ENCODE measurements at places on chromosomes 3 and 15.

DNA sequence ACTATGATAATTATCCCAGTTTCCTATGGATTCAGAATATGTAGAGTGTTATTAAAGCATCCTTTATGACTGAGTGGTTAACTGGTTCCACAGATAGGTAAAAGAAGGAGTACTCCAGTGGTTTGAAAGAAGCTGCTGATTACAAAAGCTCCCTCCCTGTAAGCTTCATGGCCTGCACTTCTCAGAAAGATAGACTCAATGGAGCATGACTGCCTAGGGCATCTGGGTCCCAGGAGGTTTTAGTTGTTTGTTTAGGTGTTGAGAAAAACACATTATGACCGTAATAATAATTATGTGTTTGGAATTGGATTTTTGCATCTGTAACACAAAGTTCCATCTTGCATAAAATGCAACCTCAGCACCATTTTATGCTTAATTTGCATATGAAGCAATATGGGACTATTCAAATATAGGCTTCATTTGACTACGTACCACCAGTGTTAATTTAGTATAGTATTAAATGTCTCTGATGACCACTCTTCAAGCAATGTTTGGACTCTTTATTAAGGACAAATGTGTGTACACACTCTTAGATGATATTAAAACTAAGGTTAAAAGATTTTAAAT, 121.1 kb downstream of the ROBO2 start:
- DNase-seq = no peak

- peak; percentile 96 for DNase-seq
Measured at GRCh38 chr15:39782441-39783138, at the start of gene FSIP1. TSS of gene FSIP1 (minus strand) at chr15:39782841. CDS start at chr15:39776524, 6,317 bp downstream.

- no peak for DNase-seq
Measured at GRCh38 chr15:99090938-99091337, 13.9 kb upstream of the SYNM start.

DNA sequence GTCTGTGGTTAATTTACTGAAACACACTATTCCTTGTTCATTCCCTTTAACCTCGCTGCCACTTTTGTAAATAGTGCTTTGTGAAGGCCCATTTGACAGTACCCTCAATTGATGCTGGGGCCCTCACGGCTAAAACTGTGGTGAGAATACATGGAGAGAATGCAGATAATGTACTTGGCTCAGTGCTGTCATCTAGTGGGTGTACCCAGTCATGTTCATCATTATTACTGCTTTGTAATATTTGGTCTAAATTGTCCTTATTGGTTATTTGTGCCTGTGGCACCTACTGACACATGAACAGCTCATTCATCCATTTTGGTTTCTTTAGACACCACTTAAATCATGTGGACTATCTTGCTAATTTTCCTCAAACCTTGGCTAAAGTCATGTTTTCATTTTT, 543.6 kb downstream of the EDEM1 start:
- no peak for DNase-seq

- DNase-seq = no peak
Measured at GRCh38 chr15:52466134-52466701, 62.5 kb downstream of the MYO5A start.

GRCh38 chr3:103513003-103513402, 1078.2 kb downstream of the ZPLD1 start:
- DNase-seq = no peak

GRCh38 chr15:74383695-74384565, 16.5 kb upstream of the CYP11A1 start:
- DNase-seq = no peak

- peak; percentile 72 for DNase-seq
Measured at GRCh38 chr3:160707187-160707794, 30.3 kb downstream of the ARL14 start.

- DNase-seq = no peak
Measured at GRCh38 chr15:94177112-94177511, 54.2 kb upstream of the MCTP2 start.

GRCh38 chr3:192061426-192061825, 600.5 kb downstream of the PYDC2 start:
- DNase-seq = no peak

GRCh38 chr15:41689834-41690233, 29.6 kb downstream of the MGA start:
- no peak for DNase-seq

- no peak for DNase-seq
Measured at GRCh38 chr3:52398670-52399081, 46.2 kb downstream of the SEMA3G start.

- DNase-seq = peak; percentile 43
Measured at GRCh38 chr3:77513542-77513941, 473.6 kb downstream of the ROBO2 start.

DNA sequence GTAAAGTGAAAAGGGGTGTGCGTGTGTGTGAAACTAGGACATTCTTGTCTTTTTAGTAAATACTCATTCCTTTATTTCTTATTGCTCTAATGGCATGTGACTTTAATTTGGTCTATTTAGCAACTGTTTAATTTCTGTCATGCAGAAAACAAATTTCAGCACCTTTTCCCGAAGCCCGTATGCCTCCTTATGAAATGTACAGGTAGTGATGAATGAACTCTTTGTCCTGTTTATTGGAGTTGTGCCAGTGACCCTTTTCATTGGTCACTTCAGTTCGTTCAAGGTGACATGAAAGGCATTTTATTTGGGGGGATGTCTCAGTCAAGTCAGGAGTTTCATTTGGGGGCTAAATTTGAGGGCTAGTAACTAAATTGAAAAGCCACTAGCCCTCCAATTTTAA, 55.2 kb downstream of the ITPR1 start:
- no peak for DNase-seq

- DNase-seq = peak; percentile 5
Measured at GRCh38 chr3:101778385-101779046, 495 bp upstream of the NXPE3 start.

DNA sequence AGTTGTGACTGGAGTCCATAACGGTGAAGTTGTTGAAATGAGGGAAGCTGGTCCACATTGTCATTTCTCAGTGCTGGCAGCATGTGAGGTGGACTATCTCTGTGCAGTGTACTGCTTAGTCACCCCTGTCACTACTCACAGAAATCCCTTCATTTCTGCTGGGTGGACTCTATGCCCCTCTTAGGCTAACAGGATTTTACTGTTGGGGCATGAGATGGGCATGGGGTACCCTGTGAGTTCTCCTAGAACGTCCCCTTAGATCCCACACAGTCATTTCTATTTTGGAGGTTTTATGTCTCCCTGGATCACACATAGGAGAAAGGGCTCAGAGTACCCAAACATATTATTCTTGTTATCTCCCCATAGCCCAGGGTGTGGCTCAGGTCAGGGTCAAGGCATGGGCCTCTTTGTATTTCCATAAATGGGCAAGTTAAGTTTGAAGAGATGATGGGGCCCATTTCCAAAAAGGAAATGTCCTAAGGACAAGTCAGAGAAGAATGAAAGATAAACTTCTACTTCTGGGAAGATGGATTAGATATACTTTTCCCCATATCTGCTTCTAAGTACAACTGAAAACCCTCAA, 15.2 kb downstream of the P2RY1 start:
- no peak for DNase-seq

DNA sequence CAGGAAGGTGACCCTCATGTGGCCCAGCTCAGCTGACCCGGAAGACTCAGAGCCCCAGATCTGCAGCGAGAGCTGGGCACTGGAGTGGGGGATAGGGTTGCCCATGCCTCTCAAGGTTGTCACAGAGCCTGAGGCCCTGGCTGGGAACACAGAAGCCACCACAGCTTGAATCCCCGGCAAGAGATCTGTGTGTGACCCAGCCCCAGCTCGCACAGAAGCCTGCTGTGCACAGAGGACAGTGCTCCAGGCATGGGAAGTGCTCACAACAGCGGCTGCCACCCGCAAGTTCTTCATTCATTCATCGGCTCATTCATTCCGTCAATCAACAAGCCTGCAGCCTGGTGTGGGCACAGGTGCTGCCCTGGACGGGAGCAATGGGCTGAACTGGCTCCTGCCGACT, 36.4 kb downstream of the DNAJB8 start:
- no peak for DNase-seq

GRCh38 chr15:62254137-62254934, 89.3 kb upstream of the C2CD4B start:
- DNase-seq = peak; percentile 79

DNA sequence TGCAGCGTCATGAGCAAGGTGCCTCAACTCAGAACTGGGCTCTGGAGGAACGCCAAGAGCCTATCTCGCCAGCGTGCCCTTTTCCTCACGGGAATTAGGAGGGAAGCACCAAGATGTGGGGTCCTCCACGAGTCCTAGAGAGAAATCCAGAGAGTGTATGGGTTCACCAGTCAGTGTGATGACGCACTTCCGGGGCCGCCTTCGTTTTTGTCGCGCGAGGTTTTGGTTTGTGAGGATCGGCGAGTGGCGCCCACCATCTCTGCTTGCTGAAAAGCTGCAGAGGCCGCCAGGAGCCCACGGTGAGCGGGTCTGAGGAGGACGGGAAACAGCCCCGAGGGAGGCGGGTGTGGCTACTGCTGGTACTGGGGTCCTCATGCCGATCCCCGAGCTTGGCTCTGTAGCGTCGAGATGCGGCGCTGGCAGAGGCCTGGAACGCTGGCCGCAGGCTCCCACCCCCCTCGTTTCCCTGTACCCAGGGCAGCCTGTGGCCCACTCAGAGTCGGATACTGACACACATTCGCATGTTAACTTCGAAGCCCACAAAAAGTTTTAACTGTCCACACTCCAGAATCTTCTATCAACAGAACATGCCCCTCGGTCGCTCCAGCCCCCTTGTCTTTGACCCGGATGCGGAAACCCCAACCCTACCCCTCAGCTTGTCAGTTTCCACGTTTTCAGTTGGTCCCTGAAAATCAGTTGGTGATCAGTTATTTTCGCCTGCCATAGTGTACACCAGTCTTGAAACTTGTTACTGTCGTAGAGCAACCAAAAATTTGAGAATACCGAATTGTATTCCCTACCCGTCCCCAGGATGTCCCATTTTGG, 30.4 kb downstream of the ZNF662 start:
- peak; percentile 75 for DNase-seq

DNA sequence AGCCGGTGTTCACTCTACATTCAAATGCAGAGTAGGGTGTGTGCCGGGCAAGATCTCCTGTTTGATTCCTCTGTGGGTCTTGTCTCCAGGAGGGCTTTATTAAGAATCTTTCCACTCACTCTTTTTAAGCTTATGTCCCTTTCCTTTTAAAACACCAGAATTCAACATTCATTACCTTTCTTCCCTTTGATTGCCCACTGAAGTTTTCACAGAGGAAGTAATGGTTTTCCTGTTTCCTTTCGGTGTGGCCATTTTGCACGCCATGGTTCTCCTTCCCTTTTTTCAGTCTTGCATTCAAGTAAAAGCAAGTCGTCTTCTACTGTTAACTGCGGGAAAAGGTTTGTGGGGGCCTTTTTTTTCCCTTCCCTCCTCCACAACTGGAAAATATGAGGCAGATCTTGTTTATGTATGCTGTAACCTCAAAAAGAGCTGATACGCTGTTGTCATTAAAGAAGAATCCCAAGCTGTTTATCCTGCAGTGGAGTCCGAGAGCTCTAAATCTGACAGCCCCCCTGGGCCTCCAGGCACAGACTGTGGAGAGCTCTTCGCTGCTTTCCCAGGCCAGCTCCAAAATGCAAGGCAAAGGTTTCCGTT, 40.5 kb downstream of the FILIP1L start:
- DNase-seq = no peak

DNA sequence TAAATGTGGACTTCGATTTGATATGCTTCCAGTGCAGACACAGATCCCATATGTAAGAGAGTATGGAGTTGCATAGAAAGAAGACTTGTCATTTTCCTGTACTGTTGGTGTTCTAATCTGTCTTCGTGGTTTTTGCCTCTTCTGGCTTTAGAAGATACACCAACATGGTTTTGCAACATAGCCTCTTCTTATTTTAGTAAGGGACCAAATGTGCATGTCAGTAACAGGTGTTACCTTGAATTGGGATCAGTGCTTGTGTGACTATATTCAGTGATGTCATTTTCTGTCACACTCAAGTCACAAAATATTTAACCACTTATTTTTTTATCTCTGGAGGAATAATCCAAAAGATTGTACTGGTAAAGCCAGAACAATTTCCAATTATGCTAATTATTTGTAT, 140.4 kb downstream of the SNRPN start:
- DNase-seq = no peak

GRCh38 chr3:196513697-196514349, 1.3 kb downstream of the SMCO1 start:
- DNase-seq = no peak

- DNase-seq = no peak
Measured at GRCh38 chr3:178097576-178097975, 438.7 kb upstream of the KCNMB2 start.

GRCh38 chr15:54017251-54017650, 39.0 kb downstream of the UNC13C start:
- DNase-seq = no peak

DNA sequence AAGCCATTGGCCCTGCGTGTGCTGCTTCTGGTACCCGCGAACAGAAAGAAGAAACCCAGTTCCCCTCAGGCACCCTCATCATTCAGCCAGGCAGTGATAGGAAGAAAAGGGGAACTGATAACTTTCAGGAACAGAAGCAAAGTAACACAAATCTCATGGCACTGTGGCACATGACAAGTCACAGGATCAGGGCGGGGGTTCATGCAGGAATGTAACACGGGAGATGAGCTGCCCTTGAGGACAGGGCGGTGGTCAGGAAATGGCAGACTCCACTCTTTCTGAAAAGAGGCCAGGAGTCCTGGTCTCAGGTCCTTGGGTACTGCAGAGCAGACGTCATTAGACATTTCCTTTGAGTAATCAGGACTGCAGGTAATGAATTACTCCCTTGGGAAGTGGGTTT, 95.5 kb downstream of the CCNL1 start:
- DNase-seq = no peak

- DNase-seq = no peak
Measured at GRCh38 chr3:164230385-164231094, 847.8 kb downstream of the SI start.

DNA sequence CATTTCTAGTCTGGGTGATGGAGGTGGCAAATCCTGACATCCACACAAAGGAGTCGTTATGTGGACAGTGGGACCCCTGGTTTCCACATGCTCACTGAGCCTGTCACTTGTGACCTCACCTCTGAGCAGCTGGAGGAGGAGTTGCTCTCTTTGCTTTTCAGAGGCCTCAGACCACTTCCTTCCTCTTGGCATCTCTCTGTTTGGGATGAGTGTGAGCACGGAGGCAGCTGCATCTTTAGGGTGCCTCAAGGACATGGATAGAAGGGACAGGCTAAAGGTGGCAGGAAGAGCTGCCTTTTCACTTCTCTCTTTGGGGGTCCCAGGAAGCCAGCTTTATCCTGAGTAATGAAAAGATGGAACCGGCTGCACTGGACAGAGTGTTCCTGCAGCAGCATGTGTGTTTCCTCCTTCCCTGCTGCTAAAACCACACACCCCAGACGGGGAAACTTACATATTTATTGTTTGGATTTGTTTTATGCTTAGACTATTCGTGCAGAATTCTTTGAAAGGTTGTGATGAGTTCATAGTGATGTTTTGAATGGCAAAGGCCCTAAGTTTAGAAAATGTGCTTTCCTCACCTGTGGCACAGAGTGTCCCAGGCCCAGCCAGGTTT, 31.8 kb downstream of the GPR171 start:
- no peak for DNase-seq

Data from SK-N-DZ (cell line).